ENCODE measurements at places on chromosomes 4 and X.

- no peak for DNase-seq
Observed at GRCh38 chrX:2848871-2849301, 20.2 kb downstream of the GYG2 start.

DNA sequence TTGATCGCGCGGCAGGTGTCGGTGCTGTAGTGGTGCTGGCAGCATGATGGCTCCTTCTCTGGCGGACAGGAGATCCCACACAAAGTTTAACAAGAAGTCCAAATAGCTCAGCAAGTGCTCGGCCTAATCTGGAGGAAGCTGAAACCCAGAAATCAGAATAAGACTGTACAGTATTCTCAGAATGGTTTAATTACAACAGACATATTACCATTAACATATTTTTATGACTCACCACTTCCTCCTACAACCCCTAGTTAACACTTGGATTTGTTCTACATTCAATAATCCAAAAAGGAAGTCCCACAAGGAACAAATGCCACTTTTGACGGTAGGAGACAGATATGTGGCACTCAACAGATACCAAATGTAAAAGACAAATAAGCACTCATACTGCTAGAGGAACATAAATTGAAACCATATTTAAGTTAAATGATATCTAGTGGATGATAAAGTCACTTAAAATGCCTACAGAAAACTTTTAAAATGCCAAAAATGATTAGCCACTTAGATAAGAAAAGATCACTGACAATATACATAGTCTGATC, 91.2 kb downstream of the HUWE1 start:
- DNase-seq = no peak

DNA sequence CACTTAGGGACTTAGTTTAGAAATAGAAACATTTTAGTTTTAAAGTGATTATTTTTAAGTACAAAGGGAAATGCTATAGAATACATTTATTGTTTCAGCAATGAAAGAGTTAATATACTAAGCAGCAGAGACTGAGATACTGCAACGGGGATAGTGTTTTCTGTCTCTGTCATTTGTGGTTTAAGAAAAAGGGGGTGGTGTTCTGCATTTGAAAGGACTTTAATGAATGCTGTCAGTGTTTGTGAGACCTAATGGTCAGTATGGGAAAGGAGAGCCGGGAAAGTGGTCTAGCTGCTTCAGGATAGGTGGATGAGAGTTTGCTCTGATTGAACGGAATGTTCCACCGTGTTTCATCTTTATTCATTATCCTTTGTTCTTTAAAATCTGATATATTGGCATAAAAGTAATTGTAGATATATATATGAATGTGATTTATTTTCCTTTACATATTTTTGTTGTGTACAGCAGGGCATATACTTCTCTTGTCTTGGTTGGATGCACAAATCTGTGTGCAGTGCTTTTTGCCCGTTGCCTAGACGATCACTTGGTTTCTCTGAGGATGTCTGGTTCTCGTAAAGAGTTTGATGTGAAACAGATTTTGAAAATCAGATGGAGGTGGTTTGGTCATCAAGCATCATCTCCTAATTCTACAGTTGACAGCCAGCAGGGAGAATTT, at the start of gene KLHL5:
KLHL5 (plus strand) TSS at position 139 of the 676 bp plus-strand sequence; CDS start at position 560, 421 bp downstream.
- DNase-seq = peak; percentile 79

GRCh38 chr4:168919706-168920324, 90.2 kb downstream of the CBR4 start:
- no peak for DNase-seq

DNA sequence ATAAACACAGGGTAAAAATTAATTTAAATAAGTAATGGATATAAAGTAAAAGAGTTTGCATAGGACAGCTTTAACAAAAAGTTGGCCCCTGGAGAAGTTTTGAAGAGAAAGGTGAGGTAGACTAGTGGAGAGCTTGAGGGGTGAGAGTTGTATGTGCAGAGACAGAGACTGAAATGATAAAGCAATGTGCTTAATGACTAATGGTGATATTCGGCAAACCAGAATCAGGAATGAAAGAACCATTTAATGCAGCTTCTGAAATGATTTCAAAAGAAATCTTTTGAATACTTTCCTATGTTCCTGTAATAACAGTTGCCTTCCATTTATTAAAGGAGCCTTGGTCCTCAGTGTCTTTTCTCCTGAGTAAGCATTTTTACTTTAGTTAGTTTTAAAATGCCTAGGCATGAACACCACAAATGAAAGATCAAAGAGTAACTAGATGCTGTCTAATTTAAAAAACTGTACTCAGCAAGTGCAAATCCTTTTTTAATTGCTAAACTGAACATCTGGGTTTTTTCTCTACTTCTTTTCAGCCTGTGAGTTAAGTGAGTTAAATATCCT, 28.5 kb downstream of the CAMK2D start:
- no peak for DNase-seq

DNA sequence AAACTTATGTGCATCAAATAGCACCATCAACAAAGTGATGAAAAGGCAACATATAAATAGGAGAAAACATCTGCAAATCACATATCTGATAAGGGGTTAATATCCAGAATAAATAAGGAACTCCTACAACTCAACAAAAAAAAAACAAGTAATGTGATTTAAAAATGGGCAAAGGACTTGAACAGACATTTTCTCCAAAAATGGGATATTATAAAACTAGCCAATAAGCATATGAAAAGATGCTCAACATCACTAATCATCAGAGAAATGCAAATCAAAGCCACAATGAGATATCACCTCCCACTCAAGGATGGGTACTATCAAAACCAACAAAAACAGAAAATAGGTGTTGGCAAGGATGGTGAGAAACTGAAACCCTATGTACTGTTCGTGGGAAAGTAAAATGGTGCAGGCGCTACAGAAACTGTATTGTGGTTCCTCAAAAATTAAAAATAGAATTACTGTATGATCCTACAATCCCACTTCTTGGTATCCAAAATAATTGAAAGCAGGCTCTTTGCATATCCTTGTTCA, 2.4 kb downstream of the DNAJB14 start:
- no peak for DNase-seq

DNA sequence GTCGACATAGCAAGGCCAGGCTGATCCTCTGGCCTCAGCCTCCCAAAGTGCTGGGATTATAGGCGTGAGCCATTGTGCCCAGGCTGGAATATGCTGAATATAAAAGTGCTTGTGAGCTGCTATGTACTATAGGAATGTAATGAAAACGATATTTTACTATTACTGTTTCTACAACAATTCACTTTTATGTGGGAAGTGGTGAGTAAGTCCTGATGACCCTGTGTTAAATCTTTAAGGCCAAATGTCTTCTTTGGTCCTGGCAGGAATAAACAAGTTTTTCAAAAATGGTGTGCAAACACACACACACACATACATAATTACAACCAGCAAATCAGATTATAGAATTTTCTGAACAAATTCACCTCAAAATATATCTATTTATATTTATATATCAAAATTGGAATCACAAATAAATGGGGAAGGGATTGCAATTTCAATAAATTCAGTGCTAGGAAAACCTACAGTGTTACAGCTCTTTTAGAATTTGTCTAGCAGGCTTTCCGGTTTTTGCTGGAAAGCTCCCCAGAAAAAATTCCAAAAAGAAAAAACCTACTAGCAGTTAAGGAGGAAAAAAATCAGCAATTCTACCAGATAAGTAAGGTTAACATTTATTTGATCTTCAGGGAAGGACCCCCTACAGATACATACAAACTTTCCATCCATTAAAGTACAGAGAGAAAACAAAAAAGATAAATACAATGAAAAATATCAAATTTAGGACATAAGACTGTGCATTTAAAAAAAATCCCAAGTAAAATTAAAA, 17.9 kb downstream of the SMIM14 start:
- DNase-seq = no peak

DNA sequence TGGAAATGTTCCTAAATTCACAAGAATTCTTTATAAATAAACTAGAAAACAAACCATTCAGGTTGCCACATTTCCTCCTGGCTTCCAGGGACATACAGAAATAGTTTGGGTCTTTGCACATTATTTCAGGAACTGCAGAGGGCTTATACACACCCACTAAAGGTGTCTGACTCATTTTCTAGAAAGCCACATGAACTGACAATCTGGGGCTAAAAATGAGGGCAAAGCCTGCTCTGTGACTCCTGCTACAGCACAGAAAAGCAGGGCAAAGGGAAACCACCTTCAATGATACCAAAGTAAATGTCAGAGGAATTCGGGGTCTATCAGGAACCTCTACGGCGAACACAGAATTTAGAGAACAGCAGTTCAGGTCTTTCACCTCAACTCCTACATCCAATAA, 112.2 kb upstream of the MAP3K15 start:
- DNase-seq = no peak

GRCh38 chr4:74921490-74921889, 11.4 kb upstream of the PARM1 start:
- DNase-seq = no peak

GRCh38 chr4:112704991-112705845, 68.3 kb downstream of the LARP7 start:
- peak; percentile 4 for DNase-seq

- no peak for DNase-seq
Observed at GRCh38 chr4:110654254-110654635, 31.4 kb upstream of the PITX2 start.

DNA sequence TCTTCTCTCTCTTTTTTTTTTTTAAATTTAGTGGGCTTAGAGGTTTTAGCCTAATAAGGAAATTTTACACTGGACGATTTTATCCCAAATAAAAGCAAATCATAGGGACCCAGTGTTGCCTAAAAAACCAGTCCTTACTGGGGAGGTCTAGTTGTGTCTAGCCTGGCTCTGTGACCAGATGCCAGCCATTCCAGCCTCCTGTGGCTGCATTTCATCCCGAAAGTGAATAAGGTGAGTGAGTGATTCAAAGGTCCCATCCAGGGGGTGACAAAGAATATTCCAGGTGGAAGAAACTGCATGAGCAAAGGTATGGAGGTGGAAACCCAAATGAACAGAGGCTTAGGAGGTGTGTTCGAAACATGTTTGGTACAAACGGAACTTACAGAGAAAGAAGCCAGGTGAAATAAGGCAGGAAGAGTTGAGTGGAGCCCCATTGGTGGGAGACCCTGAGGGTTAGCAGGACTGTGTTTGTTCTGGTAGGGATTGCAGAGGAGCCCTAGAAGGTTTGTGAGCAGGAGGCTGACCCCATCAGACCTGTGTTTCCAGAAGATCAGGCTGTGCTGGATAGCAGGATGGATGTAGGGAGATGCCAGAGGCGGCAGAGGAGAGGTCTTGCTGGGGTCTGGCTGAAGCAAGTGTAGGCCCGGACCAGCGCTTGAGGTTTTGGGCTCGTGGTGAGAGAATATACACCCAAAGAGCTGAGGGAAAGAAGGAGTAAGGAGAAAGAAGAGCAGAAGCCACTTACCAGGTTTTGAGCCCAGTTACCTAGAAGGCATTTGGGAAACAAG, 31.6 kb downstream of the PTTG2 start:
- DNase-seq = no peak

DNA sequence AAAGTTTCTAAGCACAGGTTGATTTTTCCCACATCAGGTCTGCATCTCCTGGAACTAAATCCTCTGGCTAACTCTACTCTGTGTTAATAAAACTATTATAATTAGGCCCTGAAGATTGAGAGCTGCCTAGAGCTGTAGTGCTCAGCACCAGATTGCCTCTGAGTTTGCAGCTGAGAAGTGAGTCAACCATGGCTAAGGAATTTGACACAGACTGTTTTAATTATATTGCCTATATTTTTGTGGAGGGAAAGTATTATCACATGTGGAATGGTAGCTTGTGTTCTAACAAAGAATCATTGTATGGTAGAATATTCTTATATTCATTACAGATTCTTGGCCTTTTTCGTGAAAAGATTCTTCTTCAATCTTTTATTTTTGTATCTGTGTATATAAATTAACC, 1907.6 kb upstream of the TENM3 start:
- no peak for DNase-seq

DNA sequence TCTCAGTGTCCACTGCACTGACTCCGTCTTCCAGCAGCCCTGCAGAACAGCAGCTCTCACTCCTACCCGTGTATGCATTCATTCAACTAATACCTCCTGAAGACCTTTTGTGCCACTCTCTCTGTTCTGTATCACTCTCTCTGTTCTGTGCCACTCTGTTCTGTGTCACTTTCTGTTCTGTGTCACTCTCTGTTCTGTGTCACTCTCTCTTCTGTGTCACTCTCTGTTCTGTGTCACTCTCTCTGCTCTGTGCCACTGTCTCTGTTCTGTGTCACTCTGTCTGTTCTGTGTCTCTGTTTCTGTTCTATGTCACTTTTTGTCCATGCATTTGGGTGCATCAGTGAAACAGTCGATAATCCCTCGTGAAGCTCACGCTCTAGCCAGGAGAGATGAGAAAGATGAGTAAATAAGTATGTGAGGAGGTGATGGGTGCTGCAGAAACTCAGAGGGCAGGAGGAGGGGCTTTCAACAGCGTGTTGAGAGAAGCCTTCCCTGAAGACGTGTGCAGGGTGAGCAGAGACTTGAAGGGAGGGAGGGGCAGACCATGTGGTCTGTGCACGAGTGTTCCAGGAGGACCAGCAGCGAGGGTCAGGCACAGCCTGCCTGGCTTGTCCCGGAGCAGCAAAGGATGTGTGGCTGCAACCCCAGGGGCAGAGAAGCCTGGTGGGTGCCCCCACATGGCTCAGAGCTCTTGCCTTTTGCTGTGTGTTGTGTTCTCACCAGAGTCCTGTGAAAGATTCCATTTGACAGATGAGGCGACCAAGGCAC, 8.9 kb downstream of the PIGG start:
- DNase-seq = no peak

GRCh38 chrX:129086802-129087201, 436.5 kb downstream of the SMARCA1 start:
- no peak for DNase-seq

GRCh38 chrX:38768079-38768478, 33.2 kb upstream of the MID1IP1 start:
- DNase-seq = no peak

DNA sequence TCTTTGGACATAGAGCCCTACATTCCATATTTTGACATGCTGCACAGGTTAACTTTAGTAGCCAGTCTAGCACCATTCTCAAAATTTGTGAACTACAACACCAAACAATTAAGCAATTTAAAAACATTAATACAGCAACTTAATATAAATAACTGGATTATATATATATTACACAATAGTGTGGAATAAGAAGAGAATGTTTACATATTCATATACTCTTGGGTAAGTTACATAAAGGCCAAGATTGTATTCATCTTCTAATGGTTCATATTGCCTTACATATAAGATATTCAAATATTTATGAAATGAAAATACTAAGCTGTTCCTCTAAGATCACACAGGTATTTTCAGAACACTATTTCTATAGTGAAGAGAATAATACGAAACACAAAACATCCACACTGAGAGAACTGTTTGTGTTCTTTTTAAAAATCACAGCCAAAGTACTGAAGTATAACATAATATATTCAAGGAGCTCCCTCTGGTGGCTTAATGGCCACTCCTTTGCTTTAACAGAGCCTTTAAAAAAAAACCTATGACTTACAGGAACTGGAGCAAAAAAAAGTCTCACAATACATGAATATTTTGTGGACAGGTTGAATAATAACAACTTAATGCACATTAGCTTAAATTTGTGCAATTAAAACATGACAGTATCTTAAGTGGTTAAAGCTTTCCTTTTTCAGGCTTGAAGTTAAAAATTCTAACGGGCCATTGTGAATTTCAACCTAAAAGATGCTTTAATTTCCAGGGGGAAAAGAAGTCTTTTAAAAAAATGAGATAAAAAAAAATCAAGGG, 46.2 kb downstream of the NEK1 start:
- DNase-seq = no peak

GRCh38 chr4:186149872-186150271, 41.5 kb upstream of the CYP4V2 start:
- no peak for DNase-seq

- no peak for DNase-seq
Observed at GRCh38 chrX:87687703-87688102, 170.1 kb downstream of the KLHL4 start.

GRCh38 chrX:27439771-27440170, 23.4 kb downstream of the PPP4R3C start:
- DNase-seq = no peak

All from C1 segment of cervical spinal cord (tissue), 14 donors.